ENCODE measurements at places on chromosomes 7 and 10.
A peak's percentile ranks its signal among the peaks of the same experiment; 100 is the strongest.

GRCh38 chr7:90713628-90714027 lies 117.5 kb downstream of the CDK14 start:
- no peak for DNase-seq

DNA sequence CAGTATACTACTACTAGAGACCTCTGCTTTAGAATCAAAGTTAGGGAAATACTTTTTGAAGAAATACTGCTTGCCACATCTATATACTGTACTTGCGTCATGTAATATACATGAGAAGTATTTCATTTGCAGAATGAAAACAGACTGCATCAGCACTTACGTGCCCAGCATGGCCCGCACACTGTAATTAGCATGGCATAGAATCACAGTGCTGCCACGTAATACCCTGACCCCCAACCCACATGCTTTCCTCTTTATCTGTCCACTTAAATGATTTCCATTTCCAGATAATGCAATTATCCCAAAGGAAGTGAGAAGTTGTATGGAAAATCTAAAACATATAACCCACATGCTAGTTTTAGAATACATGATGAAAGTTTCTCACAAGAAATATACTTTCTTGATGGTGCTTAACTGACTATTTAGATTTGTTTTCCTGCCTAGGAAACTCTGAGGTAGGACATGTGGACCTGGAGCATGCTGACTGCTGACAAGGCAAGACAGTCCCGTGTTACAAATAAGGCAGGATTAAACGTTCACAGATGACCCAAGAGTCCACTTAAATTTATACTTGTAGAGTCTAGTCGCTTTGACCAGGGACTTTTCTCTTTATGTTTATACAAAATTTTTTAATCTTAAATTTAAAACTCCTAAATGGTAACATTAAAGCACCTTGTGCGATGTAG lies 12.6 kb downstream of the USP6NL start:
- no peak for DNase-seq

GRCh38 chr7:85287106-85287825 lies 100.4 kb upstream of the SEMA3D start:
- peak; percentile 52 for DNase-seq

GRCh38 chr10:66783316-66783715 lies 142.5 kb upstream of the LRRTM3 start:
- peak; percentile 49 for DNase-seq
